RPMI7951 (cell line): ENCODE measurements at places on chromosomes 2 and 18.

DNA sequence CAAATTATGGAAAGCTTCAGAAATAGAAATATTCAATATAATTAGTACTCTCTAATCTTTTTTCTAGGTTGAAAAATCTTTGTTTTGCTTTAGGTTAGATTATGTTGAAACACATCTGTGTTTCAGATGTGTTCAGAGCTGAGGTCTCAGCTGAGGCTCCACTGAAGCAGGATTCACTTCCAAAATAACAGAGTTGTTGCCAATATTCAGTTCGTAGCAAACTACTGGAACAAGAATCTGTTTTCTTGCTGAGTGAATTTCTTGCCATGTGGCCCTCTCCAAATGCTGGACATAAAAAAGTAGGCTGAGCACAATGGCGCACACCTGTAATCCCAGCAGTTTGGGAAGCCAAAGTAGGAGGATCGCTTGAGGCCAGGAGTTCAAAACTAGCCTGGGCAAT is 8.7 kb downstream of the PHOSPHO2 start:
- no peak for DNase-seq

DNA sequence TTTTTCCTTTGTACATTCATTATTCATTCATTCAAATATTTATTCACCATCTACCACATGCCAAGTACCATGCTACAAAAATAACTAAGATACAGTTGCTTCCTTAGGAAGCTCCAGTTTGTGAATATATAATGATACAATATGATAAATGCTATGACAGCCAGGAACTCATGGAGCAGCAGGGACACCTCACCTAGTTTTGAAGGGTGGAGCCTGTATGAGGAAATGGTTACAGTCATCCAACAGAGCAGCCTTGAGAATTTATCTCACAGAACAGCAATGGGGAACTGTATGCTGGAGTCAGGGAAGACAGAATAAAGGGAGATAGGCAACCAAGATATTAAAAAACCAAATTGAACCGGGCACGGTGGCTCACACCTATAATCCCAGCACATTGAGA is 124.0 kb downstream of the OSBPL1A start:
- DNase-seq, result no peak

GRCh38 chr18:55147791-55148190 is 188.5 kb upstream of the CCDC68 start:
- DNase-seq, result no peak

DNA sequence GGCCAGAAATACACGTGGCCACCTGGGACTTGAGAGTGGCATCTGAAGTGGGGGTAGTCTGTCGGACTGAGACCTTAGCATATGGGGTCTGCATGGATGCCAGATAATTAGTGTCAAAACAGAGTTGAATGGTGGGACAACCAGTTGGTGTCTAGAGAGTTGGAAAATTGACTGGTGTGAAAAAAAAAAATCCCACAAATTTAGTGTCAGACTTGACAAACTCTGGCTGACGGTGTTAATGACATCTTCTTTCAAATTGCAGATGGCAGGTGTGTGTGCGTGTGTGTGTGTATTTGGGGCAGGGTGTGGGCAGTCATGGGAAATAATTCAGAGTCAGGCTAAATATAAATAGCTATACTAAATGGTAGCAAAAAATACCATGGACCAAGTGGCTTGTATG is 365.4 kb upstream of the RGPD4 start:
- no peak for DNase-seq

- DNase-seq, result no peak
These were observed 18.3 kb upstream of the KIF3C start for GRCh38 chr2:26000561-26001082.

GRCh38 chr2:172596776-172597175 is 40.9 kb downstream of the PDK1 start:
- DNase-seq, result no peak

- peak; percentile 52 for DNase-seq
These were observed 16.5 kb upstream of the TGFA start for GRCh38 chr2:70570041-70570661.

DNA sequence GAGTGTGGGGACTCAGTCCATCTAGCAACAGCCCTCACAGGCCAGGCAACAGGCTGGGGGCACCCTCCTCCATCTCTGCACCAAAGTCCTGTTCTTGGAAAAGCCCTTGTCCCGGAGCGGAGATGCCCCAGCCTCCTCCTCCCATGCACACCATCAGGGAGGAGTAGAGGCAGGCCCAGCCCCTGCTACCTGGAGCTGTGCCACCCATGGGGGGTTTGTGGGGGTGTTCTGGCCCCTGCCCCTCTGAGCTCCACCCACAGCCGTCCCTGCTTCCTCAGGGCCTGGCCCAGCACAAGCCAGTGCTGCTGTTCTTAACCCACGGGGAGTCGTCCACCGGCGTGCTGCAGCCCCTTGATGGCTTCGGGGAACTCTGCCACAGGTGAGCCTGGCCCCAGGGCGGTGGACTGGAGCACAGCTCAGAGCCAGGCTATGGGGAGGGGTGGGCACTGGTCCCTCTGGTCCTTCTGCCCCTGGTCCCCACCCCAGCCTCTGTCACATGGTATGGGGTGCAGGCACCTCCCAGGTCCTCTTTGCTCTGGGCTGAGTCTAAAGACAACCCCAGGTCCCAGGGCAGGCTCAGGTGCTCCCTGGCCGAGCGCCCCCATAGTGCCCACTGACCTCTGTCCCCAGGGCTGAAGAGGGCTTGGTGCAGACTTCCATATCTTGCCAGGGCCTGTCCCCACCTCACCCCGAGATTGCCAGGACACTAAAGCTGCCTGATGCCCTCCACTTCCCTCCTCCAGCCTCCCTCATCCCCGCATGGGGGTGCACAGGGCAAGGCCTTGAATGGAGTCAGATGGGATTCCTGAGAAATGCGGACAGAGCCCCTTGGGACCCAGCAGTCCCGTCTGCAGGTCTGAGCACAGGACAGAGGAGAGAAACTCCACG is 2.7 kb downstream of the AGXT start:
- DNase-seq, result no peak

DNA sequence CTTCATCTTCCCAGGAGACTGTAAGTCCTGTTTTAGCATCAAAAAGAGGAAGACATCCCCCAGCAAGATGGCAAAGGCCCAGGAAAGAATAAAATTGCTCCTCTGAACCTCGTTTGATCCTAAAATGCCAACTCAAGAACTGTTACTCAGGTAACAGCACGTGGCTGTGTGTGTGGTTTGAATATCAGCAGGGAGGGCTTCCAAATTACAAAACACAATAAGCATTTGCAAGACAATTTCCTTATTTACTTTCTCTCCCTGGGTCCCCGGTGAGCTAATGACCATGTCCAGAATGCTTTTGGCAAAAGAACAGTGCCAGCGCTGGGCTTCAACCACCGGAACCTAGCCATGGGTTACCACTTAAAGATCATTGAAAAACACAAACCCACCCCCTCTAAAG is 163.6 kb downstream of the C1D start:
- DNase-seq, result no peak

DNA sequence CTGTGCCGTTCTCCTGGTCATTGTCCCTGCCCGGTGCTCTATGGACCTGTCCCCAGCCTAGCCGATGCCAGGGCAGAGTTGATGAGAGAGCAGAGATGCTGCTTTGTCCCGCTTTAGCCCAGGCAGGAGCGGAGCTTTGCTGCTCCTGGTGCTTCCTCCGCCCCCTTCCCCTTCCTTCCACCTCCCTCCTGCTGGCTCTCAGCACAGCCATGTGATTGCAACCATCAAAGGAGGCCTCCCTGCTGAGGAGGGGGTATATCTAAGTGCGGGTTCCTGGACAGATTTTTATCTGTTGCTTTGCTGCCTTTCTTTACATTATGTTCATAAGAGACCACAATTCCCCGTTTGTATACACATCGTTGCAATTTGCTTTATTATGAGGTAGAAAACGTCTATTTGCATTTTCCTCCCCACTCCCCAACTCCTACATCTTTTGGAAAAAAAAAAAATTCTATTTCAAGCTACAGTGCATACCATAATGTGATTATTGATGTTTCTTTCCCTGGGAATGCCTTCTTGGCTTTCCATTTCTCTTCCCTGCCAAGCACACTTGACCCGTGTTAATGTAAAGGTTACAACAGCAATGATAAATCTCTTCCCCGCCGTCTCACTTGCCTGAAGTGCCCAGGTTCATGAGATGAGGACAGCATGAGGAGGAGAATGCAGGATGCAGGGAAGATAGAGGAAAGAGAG is 25.4 kb downstream of the ALPK2 start:
- DNase-seq, result no peak

GRCh38 chr2:74017223-74017622 is 32.5 kb downstream of the TET3 start:
- DNase-seq, result no peak

GRCh38 chr2:113227290-113227689 is 51.4 kb downstream of the PAX8 start:
- peak; percentile 44 for DNase-seq

- peak; percentile 18 for DNase-seq
These were observed 1.1 kb downstream of the TMEM169 start for GRCh38 chr2:216082805-216083204.

GRCh38 chr2:203155406-203155805 is 83.4 kb upstream of the CYP20A1 start:
- DNase-seq, result no peak

DNA sequence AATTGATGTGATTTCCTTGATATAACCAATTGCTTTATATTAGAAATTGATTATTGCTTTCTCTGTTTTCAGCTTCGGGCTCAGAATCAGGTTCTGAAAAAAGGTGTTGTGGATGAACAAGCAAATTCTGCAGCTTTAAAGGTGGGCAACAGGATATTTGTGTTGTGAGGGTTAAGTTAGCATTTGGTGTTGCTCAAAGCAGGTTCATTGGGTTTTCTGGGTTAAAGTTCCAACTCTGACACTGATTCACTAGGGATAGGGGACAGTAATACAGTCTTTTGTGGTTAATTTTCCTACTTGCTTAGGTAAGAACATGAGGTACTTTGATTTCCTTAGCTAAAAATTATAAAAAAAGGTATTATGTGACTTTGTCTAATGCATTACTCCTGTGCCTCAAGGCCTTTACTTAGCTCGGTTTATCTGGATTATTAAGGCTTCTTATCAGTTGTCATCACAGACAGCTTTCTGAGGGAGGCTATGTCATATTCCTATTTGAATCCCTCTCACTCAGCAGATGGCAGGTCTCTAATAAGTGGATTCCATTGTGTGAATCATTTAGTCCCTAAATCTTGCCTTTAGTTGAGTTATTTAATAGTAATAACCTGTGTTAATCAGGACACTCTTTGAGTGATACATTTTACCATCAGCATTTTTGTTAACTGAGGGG is 78.9 kb upstream of the STON1 start:
- no peak for DNase-seq

DNA sequence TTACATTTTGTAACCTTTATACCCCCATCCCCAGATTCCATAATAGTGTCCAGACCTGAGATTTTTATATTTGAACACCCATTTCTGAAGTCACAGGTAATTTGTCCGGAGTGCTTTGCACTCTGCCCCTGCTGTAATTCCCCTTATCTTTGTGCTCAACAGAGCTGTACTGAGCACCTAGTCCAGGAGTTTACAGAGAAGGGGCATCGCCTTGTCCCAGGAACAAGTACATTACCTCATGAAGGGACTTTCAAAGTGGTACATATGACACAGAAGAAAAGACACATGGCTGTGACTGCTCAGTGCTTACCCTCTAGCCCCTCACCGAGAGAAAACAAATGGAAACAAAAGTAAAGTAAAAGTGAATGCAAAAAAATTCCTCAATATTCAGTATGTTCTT is 373.5 kb downstream of the SOX11 start:
- DNase-seq, result no peak

GRCh38 chr2:45300026-45300750 is 290.9 kb upstream of the SIX2 start:
- DNase-seq, result no peak

- DNase-seq, result no peak
These were observed 271.6 kb downstream of the ZNF516 start for GRCh38 chr18:76223403-76223802.
